ENCODE measurements at places on chromosomes 16 and 17.

DNA sequence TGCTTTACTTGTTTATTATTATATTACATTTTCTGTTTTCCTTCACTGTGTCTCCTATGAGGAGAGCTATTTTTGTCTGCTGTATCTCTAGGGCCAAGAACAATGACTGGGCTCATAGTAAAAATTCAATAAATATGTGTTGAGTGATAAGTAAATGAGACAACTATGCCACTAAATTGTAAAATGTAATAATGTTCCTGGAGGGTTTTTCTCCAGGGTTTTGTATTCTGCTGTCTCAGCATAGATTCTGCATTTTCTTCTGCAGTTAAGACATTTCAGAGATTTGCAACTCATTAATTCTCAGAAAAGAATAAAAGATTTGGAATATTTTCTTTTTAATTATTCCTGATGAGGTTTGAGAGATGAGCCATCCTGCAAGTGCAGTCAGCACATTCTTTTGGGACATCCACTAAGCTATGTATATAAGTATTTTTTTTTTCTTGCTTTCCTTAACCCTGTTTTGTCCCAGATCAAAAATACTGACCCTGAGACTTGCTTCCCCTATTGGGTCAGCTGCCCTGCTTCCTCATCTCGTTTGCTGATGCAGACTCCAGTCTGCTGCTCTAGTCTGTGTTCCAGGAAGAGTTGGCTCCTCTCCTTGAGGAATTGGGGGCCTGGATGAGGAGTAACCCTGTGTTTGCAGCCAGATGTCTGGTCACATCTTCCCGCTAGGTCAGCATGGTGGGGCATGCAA, 122.9 kb downstream of the ABCA8 start:
- DNase-seq, result no peak

DNA sequence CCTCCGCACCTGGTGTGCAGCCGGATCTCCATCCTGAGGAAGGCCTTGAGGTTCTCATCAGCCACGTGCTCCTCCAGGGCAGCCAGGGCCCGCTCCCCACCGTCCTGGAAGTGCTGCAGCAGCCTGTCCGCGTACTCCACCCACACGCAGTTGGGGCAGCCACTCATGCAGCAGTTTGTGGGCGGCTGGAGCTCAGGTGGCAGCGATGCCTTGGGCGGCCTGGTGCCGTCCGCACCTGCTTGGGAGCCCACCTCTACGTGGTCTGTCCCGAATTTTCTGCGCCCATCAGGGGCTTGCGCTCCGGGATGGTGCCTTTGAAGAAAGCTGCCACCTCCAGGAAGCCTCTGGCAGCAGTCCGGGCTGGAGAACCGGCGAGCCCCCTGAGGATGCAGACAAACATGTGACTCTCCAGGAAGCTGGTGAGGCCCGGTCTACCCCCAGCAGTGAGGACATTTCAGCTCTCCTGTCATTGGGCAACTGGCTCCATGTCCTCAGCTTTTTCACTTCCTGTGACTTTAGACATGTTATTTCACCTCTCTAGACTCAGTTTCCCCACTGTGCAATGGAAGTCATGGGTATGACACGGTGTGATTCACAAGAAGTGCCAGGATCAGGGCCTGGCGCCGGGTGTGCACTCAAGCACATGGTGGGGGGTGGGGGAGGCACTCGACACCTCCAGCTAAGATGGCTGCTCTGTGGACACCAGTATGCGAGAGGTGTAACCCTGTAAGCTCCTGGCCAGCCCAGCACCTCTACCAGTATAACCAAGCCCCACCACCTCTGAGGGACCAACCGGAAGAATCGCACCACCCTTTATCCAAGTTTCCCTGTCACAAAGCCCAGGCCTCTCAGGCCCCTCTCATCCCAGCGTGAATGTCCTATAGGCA, 957 bp downstream of the OXLD1 start:
- DNase-seq, result peak; percentile 50

- DNase-seq, result no peak
Observed at GRCh38 chr17:37759014-37759637, 14.3 kb upstream of the HNF1B start.

GRCh38 chr17:66451188-66452149, 149.1 kb downstream of the PRKCA start:
- no peak for DNase-seq

GRCh38 chr17:65173284-65173793, 36.2 kb downstream of the RGS9 start:
- DNase-seq, result no peak

- no peak for DNase-seq
Observed at GRCh38 chr16:19746561-19746960, 28.5 kb downstream of the IQCK start.

GRCh38 chr16:1980770-1981087, 540 bp downstream of the NOXO1 start:
- DNase-seq, result no peak

DNA sequence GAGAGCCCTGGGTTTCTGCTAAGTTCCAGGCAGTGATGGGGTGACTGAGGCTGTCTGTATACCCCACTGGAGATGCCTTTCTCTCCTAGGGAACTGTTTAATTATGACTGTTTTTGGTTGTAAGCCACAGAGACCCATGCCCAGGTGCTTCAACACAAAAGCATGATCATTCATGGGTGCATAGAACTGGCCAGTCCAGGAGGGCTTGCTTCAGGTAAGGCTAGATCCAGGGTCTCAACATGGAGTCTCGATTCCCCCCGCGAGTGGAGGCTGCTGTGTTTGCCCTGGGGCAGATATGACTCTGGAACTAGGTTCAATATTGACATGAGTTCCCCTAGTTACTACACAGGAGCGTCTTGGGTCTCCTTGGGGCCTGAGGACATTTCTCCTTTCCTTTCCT, 17.8 kb downstream of the NAGPA start:
- DNase-seq, result no peak

DNA sequence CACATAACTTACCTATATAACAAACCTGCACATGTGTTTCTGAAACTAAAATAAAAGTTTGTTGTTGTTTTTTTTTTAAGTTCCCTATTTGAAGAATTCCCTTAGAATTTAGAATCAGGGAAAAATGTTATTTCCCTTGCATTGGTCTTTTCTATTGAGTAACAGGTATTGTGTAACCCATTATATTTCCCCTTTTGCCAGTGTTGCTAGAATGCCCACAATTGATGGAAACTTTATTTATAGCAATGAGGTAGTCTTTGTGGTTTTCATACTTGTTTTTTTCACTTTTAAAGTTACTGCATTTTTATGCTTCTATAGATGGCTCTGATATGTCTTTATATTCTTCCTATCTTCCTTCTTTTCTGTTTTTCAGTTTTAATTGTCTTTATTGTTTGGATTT, 3.9 kb downstream of the NLRP1 start:
- no peak for DNase-seq

- DNase-seq, result no peak
Observed at GRCh38 chr17:64709481-64709880, 47.4 kb upstream of the SMURF2 start.

GRCh38 chr17:1434150-1434549, 21.9 kb downstream of the CRK start:
- DNase-seq, result no peak

Measured in NCI-H524 (cell line).